ENCODE measurements at places on chromosomes 7 and 10.

- peaks cover 9% of the 10 kb centered on the region for H3K27me3 ChIP-seq
- DNase-seq = no peak
- H3K4me3 ChIP-seq = no peak overlapping the region
- no peaks in the 10 kb centered on the region for H3K4me1 ChIP-seq
- no peak overlapping the region for H3K27ac ChIP-seq
These were observed 41.4 kb downstream of the GRID1 start for GRCh38 chr10:86325158-86325557.

DNA sequence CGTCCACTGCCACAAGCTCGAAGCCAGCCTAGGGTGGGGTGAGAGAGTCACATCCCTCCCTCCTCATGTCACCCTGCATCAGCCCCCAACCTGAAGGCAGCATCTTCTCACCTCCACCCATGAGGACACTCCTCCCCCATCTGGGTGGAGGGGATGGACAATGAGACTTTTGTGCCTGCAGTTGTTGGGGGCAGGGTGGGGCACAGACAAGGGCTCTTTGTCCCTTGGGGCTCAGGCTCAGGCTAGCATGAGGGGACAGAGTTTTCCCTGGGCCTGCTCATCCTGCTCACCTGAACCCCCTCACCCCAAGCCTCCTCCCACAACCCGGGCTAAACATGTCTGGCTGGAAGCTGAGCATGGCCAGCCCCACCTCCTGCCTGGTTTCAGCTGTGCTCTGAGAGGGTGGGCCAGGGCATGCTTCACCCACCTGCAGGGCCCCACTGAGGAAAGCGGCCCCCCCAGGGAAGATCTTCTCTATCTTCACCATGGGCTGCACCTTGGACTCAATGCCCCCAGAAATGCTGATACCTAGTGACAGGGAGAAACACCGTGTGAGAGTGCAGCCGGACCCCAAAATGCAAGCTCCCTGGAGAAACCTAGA is 9.3 kb downstream of the LZTS2 start:
- no peaks in the 10 kb centered on the region for H3K27me3 ChIP-seq
- peaks cover 19% of the 10 kb centered on the region for H3K36me3 ChIP-seq
- peaks cover 12% of the 10 kb centered on the region for H3K4me1 ChIP-seq
- no peak overlapping the region for H3K27ac ChIP-seq

DNA sequence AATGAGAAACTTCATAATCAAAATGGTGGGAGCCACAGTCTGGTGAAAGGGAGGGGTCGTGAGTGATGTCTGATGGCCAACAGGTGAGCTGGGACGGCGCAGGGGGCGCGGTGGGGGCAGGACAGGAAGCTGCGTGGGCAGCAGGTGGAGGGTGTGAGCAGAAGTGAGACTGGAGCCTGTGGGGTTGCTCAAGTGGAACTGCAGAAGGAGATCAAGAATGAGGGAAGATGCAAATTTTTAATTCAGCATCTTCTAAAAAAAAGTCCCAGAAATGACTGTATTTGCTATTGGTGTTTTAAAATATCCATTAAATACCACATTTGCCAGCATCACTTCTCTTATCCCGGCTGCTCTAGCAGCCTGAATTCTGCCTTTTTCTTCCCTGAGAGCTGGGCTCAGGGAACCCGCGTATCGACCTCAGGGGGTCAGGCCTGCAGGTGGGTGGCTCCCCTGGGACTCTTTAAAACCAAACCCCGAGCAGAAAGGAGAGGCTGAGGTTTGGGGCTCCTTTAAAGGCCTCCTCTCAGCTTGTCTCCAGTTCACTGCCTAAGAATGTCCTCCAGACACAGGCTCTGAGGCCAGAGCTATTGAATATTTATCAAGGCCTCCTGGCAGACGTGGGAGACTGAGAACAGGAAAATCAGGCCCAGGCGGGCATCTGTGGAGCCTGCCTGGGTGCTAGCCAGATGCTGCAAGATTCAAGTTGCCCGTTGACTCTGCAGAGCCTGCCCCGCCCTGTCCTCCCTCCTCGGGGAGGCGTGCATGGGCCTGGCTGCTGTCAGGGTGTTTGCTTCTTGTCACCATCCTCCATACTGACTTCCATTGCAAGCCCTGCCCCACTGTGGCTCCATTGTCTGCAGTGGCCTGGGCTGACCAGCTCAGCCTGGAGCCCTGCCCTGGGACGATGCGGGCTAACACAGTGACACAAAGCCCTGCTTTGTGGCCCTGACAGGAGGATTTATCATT is 53.9 kb downstream of the SYPL1 start:
- no peak overlapping the region for H3K4me3 ChIP-seq
- DNase-seq = no peak
- H3K27ac ChIP-seq = peak overlapping the region; percentile 8
- H3K27me3 ChIP-seq = no peaks in the 10 kb centered on the region
- H3K36me3 ChIP-seq = no peaks in the 10 kb centered on the region
- peaks cover 36% of the 10 kb centered on the region for H3K4me1 ChIP-seq

DNA sequence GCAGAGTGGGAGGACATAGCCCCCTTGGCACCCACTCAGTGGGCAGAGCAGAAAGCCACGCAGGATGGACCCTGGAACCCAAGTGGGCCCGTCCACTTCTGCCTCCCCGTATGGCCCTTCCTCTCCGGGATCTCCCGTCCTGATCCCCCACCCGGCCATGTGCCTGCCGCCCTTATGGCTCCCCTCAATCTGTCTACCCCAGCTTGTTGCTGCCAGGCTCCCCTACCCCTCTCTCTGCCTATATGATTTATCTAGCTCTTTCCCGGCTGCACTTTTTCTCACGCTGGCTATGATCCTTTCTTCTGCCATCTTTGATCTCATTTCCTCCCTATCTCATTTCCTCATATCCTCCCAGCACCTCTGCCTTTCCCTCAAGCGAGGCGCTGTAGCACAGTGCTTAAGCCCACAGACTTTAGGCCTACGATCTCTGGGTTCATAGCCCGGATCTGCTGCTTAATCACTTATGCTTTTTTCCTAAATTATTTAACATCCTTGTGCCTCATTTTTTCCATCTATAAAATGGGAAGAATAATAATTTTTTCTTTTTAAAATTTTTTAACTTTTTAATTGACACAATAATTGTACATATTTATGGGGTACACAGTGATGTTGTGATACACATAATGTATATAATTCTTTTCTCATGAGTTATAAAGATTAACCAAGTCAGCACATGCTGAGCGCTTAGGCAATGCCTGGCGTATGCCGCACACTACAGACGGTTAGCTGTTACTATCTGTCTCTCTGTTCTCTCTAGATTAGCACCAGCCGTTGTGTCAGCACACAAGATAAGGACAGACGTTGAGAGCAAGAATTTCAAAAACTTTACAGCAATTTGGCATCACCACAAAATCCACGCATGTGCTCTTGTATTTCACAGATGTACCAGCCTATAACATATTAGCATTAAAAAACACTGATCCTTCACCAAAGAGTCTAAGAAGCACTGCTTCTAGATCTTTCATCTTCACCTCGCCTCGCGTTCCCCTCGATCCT is 18.1 kb downstream of the KCNH2 start:
- H3K27ac ChIP-seq = no peak overlapping the region
- DNase-seq = no peak
- peaks cover 46% of the 10 kb centered on the region for H3K27me3 ChIP-seq

- H3K27me3 ChIP-seq = no peaks in the 10 kb centered on the region
- no peaks in the 10 kb centered on the region for H3K4me1 ChIP-seq
- no peaks in the 10 kb centered on the region for H3K36me3 ChIP-seq
- no peak for DNase-seq
- no peak overlapping the region for H3K4me3 ChIP-seq
These were observed 43.9 kb downstream of the PLXDC2 start for GRCh38 chr10:19860107-19860506.

- no peaks in the 10 kb centered on the region for H3K4me1 ChIP-seq
- H3K4me3 ChIP-seq = no peak overlapping the region
- DNase-seq = no peak
These were observed 25.8 kb upstream of the GPNMB start for GRCh38 chr7:23220690-23221305.

- DNase-seq = no peak
- no peaks in the 10 kb centered on the region for H3K36me3 ChIP-seq
- no peak overlapping the region for H3K4me3 ChIP-seq
These were observed 48.8 kb downstream of the SH3PXD2A start for GRCh38 chr10:103806395-103807187.

GRCh38 chr7:139886206-139886605 is 57.1 kb downstream of the TBXAS1 start:
- no peaks in the 10 kb centered on the region for H3K27me3 ChIP-seq
- H3K27ac ChIP-seq = no peak overlapping the region
- no peak overlapping the region for H3K4me3 ChIP-seq
- no peak for DNase-seq

- no peak for DNase-seq
- no peak overlapping the region for H3K27ac ChIP-seq
- H3K27me3 ChIP-seq = no peaks in the 10 kb centered on the region
- no peaks in the 10 kb centered on the region for H3K36me3 ChIP-seq
- H3K4me3 ChIP-seq = no peak overlapping the region
- no peaks in the 10 kb centered on the region for H3K4me1 ChIP-seq
These were observed 252.6 kb downstream of the DOCK4 start for GRCh38 chr7:111953611-111954010.

- H3K36me3 ChIP-seq = no peaks in the 10 kb centered on the region
- H3K27ac ChIP-seq = no peak overlapping the region
- H3K4me3 ChIP-seq = no peak overlapping the region
- H3K4me1 ChIP-seq = no peaks in the 10 kb centered on the region
- DNase-seq = no peak
These were observed 94.2 kb downstream of the C10orf90 start for GRCh38 chr10:126576336-126576735.

GRCh38 chr7:98956469-98956868 is 78.1 kb downstream of the TRRAP start:
- H3K27ac ChIP-seq = no peak overlapping the region
- peaks cover 99% of the 10 kb centered on the region for H3K36me3 ChIP-seq
- DNase-seq = no peak
- no peaks in the 10 kb centered on the region for H3K4me1 ChIP-seq
- no peak overlapping the region for H3K4me3 ChIP-seq

DNA sequence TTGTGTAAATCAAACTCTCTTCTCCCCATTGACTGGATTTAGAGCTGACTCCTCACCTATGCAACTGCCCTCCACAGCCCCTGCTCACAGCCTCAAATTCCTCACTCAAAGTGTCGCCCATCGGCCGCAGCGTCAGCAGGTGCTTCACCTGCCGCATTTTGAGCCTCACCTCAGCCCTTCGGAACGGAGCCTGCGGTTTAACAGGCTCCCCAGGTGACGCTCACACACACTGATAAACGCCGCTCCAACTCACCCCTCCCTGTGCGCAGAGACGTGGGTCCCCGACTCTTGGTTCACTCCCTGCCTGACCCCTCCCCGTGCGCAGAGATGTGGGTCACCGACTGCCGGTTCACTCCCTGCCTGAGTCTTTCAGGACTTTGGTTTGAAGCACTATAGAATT is 57.1 kb downstream of the CARD11 start:
- H3K4me3 ChIP-seq = no peak overlapping the region
- peaks cover 68% of the 10 kb centered on the region for H3K36me3 ChIP-seq
- H3K27me3 ChIP-seq = no peaks in the 10 kb centered on the region
- peaks cover 71% of the 10 kb centered on the region for H3K4me1 ChIP-seq

- H3K27me3 ChIP-seq = peaks cover 38% of the 10 kb centered on the region
- H3K4me3 ChIP-seq = no peak overlapping the region
- H3K27ac ChIP-seq = no peak overlapping the region
- no peak for DNase-seq
These were observed 582.8 kb upstream of the NRP1 start for GRCh38 chr10:33917069-33917780.

DNA sequence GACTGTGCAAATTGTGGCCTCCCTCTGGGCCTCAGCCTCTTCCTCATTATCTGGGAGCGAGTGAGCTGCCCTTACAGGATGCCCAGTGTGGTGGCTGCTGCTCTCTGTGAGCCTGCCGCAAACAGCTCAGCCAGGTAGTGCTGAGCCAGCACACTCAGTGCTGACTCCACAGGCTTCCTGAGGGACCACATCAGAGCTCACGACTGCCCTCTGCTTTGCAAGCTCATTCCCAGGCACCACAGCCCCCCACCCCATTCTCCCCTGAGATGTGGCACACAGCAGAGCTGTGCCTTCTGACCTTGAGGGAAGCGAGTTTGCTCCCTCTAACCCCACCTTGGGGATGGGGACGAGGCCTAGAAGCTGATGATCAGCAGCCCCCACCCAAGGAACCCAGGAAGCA is 230.5 kb upstream of the PPP2R2D start:
- H3K4me3 ChIP-seq = no peak overlapping the region
- H3K27ac ChIP-seq = no peak overlapping the region
- no peaks in the 10 kb centered on the region for H3K36me3 ChIP-seq
- no peak for DNase-seq
- no peaks in the 10 kb centered on the region for H3K4me1 ChIP-seq

GRCh38 chr7:5452937-5453540 is 29.4 kb upstream of the TNRC18 start:
- H3K27ac ChIP-seq = no peak overlapping the region
- H3K4me3 ChIP-seq = no peak overlapping the region
- peaks cover 2% of the 10 kb centered on the region for H3K27me3 ChIP-seq
- no peak for DNase-seq
- H3K36me3 ChIP-seq = no peaks in the 10 kb centered on the region
- peaks cover 2% of the 10 kb centered on the region for H3K4me1 ChIP-seq

DNA sequence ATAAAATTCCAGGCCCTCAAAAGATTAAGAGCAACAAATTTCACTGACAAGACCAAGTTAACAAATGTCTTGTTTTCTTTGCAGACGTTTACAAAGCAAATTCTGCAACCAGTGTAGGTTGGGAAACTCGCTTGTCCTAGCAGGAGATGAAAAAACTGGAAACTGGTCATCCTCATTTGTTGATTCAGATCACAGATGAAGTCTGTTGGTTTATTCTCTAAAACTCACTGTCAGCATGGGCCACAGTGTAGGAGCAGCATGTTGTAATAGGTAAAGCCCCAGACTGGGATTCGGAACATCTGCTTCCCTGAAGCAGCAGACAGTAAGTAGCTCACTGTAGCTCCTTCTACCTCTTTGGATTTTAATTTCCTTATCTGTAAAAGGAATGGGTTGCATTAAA is 31.5 kb downstream of the PANK1 start:
- peaks cover 28% of the 10 kb centered on the region for H3K4me1 ChIP-seq
- no peaks in the 10 kb centered on the region for H3K27me3 ChIP-seq
- no peaks in the 10 kb centered on the region for H3K36me3 ChIP-seq
- DNase-seq = no peak
- H3K27ac ChIP-seq = no peak overlapping the region

DNA sequence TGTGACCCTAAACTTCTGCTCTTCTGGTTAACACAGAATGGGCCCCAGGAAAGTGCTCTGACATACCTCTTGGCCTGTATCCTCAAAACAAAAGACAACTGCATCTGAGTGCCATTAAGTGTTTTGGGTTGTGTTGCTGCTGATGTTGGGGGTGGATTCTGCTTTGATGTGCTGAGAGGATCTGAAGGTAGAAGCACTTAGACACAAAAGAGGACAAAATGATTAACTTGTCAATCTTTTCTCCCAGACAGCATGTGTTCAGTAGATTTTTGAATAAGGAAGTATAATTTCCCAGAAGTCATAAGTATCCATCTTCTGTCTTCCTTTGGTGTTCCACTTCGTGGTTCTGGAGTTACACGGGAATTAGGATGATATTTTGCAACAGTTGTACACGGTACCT is 16.1 kb upstream of the TMEM178B start:
- no peaks in the 10 kb centered on the region for H3K27me3 ChIP-seq
- H3K4me3 ChIP-seq = no peak overlapping the region
- H3K4me1 ChIP-seq = peaks cover 14% of the 10 kb centered on the region

Measured in activated T-cell treated with anti-CD3 and anti-CD28 coated beads, Interleukin-2, amount 50 U/mL, for 24 hours (primary cell).